ENCODE measurements at places on chromosomes 5 and 9.

- no peak for DNase-seq
These were observed 1522.9 kb upstream of the WWC1 start for GRCh38 chr5:166768536-166768935.

DNA sequence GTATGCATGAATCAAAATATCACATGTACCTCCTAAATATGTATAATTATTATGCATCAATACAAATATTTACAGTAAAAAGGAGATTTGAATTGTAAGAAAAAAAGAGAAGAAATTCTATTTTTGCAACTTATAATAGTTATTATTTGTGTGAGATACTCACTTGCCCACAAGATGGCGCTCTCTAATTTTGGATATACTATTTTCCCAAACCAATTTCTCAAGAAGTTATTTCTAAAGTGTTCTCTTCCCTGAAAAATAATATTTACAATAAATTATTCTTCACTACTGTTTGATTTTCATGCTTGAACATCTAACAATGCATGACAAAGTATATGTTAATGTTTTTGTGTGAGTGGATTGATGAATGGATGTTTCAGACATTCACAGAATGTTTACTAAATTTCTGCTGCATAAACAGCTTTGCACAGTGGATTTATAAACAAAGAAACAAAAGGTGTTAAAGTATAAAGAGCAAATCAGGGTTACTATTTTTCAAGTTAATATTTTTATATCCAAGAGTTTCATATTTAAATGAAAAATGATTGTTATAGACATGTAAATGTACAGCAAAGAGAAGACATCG, 503.4 kb downstream of the PDE4D start:
- peak; percentile 23 for DNase-seq

GRCh38 chr5:89267788-89268187, 384.8 kb upstream of the MEF2C start:
- DNase-seq: no peak

- peak; percentile 77 for DNase-seq
These were observed at the start of gene NEK6 for GRCh38 chr9:124257844-124258606. Gene NEK6, plus strand, starts transcription at chr9:124257949. Its CDS starts 44,016 bp downstream, at chr9:124301965.

- DNase-seq: no peak
These were observed 697 bp upstream of the PRUNE2 start for GRCh38 chr9:76906647-76906975.

DNA sequence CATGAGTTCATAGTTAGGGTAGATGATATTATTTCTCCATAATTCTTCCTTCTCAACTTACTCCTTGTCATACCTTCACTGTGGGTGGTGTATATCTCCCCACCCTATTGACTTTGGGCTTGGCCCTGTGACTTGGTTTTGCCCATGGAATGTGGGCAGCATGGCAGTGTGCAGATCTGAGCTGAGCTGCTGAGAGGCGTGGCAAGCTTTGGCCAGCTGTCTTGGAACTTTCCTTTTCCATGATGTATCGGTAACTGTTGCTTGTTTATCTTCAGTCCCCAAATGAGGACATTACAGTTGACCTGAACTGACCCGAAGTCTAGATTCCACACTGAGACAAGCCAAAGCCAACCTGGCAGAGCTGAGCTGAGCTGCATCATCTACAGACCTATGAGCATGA, 70.4 kb downstream of the RALGPS1 start:
- DNase-seq: no peak

GRCh38 chr9:134944351-134944802, 26.7 kb upstream of the FCN1 start:
- no peak for DNase-seq

- no peak for DNase-seq
These were observed 762 bp upstream of the ST6GALNAC4 start for GRCh38 chr9:127917603-127918002.

- DNase-seq: no peak
These were observed 110.0 kb downstream of the ISOC1 start for GRCh38 chr5:129204525-129204924.

GRCh38 chr9:124576751-124577150, 69.6 kb upstream of the NR5A1 start:
- no peak for DNase-seq

- DNase-seq: no peak
These were observed 1085.7 kb downstream of the TAF11L14 start for GRCh38 chr5:18720002-18720401.

DNA sequence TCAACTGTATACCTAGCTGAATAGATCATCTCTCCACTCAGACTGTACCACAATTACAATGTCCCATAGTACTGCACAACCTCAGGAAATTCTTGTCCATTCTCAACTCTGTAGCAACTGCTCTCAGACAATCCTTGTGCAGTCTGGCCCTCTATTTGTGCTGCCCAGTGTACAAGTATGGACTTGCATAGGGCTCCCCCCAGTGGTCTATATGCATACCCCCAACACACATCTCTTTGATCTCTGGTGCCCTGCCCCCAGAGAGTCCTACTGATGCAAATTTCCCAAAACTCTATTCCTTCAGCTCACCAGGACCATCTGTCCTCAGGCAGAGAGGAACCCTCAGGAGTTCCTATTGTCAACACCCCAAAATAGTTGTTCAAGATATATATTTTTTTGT, 205.3 kb downstream of the SLCO4C1 start:
- DNase-seq: peak; percentile 11

DNA sequence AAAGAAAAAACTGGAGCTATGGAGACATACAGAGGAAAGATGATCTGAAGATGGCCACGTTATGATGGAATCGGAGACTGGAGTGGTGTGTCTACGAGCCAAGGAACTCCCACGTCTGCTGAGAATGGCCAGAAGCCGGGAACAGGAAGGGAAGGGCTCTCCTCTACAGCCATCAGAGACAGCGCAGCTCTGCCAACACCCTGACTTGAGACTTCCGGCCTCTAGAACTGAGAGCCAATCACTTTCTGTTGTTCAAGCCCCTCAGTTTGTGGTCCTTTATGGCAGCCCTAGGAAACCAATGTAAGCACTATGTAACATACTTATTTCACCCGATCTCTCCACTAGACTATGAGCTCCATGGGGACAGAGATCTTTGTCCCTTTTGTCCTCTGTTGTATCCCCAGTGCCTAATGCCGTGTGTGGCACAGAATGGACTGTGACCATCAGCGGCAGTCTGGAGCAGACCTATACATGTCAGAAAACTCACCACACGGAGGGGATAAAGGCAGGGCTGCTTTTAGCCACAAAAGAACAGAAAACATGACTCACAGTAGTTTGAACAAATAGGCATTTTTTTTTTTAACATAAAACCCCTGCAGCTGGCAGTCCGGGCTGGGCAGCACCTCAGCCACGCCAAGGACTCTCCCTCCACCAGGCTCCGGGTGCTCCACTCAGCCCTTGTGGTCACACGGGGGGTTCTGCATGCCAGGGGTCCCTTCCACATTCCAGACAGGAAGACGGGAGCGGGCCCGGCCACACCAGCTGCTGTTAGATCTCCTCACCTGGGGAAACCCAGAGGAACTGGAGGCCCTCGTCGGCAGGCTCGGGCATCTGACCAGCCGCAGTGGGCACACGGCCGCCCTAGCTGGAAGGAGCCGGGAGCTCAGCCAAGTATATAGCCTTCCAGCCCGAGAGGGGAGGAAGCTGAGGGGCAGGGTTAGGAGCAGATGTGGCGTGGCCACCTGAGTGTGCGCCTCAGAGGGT, 16.1 kb upstream of the MXD3 start:
- DNase-seq: no peak

DNA sequence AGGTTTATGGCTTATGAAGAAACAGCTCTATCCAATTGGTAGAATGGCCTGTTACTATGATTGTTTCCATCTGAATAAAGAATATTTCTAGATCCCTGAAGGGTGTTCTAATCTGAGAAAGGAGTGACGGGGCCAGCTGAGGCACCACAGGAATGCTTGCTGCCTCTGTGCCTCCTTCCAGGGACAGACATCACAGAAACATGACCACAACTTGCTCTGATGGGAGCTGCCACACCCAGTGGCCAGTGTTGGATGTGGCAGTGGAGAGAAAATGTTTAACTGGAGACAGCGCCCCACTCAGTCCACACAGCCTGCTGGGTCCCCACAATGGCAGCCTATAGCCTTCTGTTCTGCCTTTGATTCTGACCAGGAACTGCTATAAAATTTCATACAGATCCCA, 38.6 kb upstream of the TESK1 start:
- no peak for DNase-seq

- no peak for DNase-seq
These were observed 8.9 kb downstream of the UBE2QL1 start for GRCh38 chr5:6457592-6457991.

DNA sequence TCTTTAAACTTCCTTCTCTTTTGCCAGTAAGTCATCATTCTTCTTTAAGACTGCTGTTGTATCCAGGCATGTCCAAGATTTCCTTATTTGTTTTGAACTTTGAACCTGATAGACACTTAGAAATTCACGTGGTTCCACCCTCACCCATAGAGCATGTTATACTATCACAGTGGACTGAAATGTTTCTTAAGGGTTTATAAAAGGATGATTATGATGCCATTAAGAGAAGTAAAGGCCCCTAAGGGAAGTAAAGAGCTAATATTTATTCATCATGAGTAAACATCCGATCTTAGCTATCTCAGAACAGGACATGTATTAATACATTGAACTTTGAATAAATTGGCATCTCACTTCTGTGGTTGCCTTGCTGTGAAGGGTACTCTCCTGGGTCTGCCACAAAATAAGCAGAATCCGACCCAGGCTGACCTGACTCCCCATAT, 49.8 kb downstream of the PRKACG start:
- no peak for DNase-seq

- DNase-seq: no peak
These were observed 23.3 kb upstream of the COL5A1 start for GRCh38 chr9:134618163-134618832.

- peak; percentile 59 for DNase-seq
These were observed 644 bp downstream of the IER5L start for GRCh38 chr9:129177443-129177790.

DNA sequence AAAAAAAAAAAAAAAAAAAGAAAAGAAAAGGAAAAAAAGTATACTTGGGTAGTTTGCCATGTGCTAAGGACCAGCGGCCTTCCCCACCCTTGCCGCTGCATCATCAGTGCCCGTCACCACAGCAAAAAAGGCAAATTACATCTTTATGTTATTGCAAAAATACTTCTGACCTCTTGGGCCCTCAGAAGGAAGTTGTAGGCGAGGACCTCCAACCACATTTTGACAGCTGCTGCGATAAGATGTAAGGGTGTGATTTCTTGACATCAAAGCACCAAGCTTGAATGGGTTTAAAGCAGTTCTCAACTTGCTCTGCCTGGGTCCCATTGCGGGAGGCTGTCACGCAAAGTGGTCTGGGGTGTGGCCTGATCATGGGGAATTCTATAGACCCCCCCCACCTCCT, 39.2 kb downstream of the DMRT1 start:
- DNase-seq: peak; percentile 29

GRCh38 chr5:2039180-2039531, 156.4 kb upstream of the IRX4 start:
- DNase-seq: no peak

- no peak for DNase-seq
These were observed 114.6 kb upstream of the ADAMTSL1 start for GRCh38 chr9:18359335-18359734.

All from GM13976 (cell line).